ENCODE measurements at places on chromosomes 7 and 10. TPM values are rescaled to one million over a fixed set of nuclear protein-coding genes. Genes with fewer than 3 reads are reported as not detected.

The EGR2 gene
- not detected for total RNA-seq

The FZD1 gene
- total RNA-seq: 6.0 TPM

The SPDYE1 gene
- total RNA-seq: not detected

The SYNPO2L gene
- not detected for total RNA-seq

The STEAP4 gene
- total RNA-seq: not detected

The RBM28 gene
- 20.9 TPM for total RNA-seq

The PTPN20 gene
- total RNA-seq: not detected

The KIFBP gene
- 53.7 TPM for total RNA-seq

The SUN3 gene
- total RNA-seq: not detected

The ZEB1 gene
- 52.8 TPM for total RNA-seq

The TAS2R4 gene
- total RNA-seq: not detected

The DYNC1I1 gene
- total RNA-seq: 0.89 TPM
